ENCODE measurements at places on chromosomes 2 and 18.

DNA sequence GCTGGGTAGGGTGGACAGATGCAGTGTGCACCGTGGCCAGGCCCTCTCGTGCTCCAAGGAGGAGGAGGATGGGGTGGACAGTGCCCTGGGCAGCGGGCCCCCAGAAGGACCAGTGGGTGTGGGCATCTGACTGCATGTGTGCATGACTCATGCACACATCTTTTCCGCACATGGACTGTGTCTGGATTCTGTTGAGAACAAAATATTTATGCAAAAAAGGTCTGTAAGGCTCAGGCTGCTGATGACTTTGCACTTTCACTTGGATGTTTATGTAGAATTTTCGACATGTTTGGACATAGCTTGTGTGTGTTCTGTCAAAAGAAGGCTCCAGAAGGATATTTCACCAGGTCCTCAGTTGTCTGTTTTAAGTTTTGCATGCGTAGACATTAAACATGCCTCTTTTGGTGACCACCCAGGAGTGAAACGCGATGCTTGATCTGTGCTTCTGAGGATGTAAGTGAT is 45.6 kb downstream of the MTCL1 start:
- DNase-seq = no peak

DNA sequence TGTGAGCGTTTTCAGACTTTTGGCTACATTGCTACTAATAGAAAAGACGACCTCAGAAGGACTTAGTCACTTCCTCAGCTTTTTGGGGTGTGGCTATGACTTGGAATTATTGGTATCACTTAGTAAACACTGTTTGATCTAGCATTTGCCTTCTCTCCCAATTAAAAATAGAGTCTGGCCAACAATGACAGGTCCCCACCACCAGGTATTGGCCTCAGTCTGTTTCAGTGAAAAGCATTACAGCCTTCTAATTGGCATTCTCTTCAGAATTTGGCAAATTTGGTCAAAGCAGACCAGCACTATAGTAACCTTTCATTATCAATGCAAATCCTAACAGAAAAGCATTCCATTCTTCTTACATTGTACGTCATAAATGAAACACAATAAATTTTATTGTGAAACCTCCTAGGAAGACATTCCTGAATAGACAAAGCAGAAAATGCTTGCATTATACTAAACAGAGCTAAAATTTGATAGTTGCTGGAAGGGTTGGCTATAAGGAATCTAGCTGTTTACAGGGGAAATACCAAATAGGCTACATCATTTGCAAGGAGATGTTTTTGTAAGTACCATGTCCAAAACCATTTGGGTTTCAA is 613.9 kb downstream of the IRS1 start:
- DNase-seq = no peak

DNA sequence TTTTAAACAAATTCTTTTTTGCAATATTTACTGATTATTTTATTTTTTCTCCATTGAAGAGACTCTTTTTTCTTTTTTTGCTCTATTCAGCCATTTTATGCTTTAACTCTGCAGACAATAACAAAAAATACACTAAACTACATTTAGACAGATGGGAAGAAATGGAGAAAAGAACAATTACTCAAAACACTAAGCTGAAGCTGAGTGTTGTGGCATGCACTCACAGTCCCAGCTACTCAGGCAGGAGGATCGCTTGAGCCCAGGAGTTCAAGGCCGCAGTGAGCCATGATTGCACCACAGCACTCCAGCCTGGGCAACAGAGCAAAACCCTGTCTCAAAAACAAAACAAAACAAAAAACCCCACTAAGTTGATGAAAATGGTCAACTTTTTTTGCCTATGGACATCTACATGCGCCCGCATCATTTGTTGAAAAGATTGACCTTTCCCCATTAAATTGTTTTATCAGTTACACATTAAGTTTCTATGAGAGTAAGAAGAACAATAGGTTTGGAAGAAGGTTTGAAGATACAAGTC is 43.0 kb downstream of the E2F6 start:
- DNase-seq = no peak

- no peak for DNase-seq
These were observed 11.1 kb upstream of the FBXO11 start for GRCh38 chr2:47917276-47917961.

DNA sequence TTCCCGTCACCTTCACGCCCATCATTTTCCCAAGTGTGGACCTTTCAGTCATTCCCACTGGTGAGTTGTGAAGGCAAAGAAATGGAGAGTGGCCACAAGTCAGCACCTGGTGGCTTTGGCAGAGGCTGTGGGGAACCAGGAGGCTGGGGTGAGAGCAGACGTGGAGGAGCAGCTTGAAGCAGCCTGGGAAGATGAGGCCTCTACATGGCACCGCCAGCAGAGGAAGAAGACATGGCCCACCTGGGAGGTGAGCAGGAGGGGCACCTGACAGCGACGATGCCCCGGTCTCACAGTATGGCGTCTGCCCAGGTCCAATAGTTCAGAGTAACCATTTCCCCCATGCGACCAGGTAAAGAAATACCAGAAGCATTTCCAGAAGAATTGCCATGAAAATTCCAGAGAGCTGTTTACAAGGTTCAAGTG is 69.0 kb downstream of the TPO start:
- DNase-seq = no peak

DNA sequence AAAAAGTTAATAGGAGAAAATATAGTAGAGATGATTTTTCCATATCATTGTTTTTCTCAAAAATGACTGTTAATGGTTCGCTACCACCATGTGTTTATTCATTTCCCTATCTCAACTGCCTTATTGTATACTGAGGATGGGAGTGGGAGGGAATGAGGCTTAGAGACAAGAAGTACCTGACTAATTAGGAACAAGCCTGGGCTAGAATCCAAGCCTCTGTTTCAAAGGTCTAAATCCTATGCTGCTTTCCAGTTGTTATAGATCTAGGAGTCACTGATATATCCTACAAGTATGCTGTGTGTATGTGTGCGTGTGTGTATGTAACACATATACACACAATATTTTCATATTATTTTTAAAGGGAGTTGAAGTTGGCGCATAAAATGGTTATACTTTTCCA is 465.9 kb downstream of the EPHA4 start:
- DNase-seq = no peak

DNA sequence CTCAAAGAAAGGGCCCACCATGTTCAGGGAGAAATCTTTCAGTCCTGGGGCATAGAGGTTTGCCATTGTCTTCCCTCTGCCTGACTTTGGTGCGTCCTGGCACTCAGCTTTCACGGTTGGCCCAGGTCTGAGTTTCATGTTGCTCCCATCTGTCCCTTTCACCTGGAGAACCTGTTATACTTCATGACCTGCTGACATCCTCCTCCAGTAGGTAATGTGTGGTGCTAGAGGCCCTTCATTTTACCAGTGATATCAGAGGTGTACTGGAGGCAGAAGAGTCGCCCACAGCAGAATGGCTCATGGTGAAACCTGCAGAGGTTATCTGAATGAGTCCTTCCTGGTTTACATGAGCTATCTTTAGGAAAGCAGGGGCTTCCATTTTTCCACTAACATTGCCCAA is 128.8 kb upstream of the DLX2 start:
- DNase-seq = no peak

DNA sequence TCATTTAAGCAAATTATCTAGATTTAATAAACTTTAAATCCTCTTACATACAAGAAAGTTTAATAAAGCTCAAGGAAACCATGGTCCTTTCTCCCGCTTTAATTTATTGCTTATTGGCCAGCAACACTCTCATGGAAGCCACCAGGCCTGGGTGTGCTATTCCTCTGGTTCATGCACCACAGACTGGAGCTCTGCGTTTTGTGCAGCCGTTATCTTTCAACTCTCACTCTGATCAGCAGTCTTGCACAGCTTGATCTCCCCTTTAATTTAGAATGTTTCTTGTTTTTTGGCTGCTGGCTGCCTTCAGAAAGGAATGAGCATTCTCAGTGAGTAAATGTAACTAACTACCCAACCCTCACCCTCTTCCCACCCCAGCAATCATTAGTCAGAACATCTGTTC is 318.7 kb downstream of the MEIS1 start:
- no peak for DNase-seq

GRCh38 chr2:101805152-101806088 is 107.9 kb downstream of the MAP4K4 start:
- no peak for DNase-seq

DNA sequence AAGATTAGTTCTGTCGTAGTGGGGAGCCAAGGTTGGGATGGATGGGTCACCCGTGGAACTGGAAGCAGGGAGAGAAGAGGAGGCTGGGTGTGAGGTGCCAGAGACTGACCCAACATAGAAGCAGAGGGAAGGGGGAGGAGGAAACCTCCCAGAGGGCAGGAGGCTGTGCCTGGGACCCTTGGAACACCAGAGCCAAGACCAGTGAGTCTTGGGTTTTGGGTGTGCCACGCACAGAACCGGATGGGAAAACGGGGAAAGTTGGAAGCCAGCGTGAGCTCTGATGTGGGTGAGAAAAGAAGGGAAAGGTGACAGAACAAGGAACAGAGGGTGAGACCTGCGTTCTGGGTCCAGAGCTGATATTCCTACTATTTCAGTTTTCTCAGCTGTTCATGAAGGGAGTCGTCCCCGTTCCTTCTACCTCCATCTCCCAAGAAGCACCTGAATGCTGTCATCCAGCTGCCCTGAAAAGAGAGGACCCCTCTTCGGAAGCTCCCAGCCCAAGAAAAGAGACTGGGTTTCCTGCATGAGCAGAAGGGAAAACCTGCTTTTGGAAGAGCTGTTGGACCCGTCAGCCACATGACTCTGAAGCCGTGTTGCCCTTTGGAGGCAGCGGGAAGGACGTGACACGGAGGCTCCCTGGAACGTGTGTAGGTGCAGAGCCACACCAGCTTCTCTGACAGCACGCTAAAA is 250.1 kb downstream of the NDUFA10 start:
- DNase-seq = no peak

- DNase-seq = no peak
These were observed 22.3 kb downstream of the SLC35F5 start for GRCh38 chr2:113734185-113734584.

DNA sequence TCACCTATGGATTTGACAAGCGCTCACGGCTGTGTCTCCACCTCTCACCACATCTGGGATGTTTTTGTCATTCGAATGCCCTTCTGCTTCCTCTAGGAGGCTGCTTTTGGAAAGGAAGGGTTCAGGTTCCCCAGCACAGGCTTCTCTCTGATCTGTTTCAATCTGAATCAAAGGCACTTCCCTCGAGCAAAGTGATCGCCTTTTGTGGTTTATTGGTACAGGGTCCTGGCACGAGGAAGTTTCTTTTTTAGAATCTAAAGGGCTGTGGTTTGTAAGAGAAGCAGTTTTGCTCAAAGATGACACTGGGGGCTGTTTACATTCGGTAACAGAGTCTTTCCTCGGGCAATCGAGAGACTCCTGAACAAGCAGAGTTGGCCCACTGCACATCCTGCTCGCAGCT is 145.0 kb downstream of the DAW1 start:
- DNase-seq = no peak

- DNase-seq = no peak
These were observed 26.6 kb downstream of the HS1BP3 start for GRCh38 chr2:20624156-20624883.

- no peak for DNase-seq
These were observed 10.4 kb downstream of the ARHGAP25 start for GRCh38 chr2:68745006-68745405.

DNA sequence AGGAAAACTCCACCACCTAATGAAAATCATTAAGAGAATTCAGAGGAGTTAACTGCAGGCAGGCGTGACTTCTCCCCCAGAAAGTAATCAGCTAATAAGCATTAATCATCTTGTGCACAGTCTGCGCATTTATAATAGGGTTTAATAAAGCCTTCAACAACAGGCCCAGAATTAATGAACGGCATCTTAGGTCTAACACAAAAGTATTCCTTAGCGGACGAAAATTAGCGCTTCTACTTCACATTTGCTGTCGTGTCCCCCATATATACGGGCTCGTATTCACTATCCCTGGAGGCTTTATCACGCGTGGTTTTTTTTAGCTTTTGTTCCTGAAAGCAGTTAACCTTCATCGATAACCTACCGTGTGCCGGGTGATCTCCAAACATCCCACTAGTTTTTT is 1.8 kb downstream of the ATP8B1 start:
- DNase-seq = no peak

Data from LNCaP clone FGC (cell line).